ENCODE measurements at places on chromosomes 6 and 20.

DNA sequence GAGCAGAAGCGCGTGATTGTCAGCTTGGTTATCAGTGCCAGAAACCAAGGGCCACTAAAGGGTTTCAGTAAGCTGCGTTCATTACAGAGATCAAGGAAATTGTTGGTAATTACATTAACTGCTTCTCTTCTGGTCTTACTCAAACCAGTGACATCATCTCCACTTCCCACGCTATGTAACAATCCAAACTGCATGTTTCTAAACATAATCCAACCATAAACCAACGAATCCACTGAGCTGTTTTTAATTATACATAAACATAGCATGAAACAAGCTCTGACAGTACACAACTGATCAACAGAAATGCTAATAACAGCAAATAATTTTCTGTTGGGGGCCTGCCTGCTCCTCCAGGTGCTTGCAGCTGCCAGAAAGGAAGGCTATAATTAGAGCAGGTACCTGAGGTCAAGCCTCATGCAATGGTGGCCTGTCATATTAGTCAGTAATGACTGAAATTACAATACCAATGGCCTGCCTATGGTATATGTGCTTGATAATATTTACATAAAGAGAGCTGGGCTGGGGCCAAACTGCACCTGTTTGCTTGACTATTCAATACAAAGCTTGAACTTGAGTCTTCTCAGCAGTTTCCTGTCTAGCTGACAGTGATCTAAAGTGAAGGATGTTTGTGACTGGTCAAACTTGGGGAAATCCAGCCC is 40.1 kb downstream of the ILRUN start:
- DNase-seq = peak; percentile 85

- peak; percentile 82 for DNase-seq
These were observed 74.5 kb upstream of the ZNF184 start for GRCh38 chr6:27547157-27548075.

DNA sequence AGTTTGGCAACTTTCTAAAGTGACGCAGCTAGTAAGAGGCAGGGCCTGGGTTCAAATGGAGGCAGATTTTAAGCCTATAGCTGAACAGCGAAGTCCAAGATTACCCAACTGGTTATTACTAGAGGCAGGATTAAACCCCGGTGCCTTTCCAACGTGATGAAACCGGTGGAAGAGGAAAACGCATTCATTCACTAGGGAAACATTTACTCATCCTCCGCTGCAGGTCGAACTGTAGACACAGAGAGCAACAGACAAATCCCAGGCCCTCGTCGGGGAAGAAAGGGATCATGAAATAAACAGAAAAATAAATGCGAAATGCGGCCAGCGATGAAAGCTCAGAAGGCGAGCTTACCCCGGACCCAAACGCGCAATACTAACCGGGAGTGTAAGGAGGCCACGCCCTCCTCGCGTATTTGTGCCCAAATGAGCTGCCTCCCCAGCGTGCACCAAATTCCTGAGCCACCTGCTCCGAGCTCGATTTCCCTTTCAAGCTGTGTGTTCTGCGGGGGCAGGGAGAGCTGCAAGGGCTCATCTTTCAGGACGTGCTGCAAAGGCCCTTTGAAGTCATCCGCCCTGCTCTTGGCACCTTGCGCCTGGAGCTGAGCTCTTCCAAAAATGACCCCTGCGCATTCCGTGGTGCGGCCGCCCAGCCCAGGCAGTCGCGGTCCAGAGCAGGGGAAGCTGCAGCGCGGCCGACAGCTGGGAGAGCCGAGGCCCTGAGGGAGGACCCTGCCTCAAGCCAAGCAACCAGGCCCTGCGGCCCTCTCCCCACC is 46.9 kb downstream of the PDYN start:
- DNase-seq = peak; percentile 16

DNA sequence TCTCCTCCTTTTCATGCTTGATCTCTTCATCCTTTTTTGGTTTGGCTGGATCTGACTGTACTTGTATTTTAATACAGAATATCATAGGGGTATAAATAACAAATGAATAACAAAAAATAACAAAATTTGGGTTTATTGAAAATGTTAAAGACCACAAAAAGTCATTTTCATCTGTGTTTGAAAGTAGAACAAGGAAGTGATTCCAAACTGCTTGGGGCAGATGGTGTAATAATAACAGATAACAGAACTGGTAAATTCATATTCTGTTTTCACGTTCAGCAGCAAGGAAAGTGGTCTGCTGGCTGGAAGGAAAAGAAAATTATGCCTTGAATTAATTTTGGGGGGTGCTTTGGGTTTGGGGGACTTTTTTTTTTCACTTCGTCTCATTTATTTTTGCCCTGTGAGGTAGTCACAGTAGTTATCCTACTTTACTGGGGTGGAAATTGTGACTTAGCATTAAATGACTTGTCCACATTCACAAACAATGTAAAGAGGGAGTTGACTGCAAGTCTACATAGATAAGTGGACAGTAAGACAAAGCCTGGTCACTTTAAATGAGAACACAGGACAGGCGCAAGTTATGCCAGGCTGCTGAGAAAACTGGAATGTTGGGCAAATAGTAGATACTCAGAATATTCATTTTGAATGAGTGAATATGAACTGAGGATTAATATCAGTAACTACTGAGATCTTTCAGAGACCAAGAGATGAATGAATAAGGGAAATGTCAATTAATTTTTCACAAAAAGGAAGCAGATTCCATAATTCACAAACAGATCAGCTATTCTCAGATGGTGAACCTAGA is 193.9 kb upstream of the CITED2 start:
- peak; percentile 49 for DNase-seq

DNA sequence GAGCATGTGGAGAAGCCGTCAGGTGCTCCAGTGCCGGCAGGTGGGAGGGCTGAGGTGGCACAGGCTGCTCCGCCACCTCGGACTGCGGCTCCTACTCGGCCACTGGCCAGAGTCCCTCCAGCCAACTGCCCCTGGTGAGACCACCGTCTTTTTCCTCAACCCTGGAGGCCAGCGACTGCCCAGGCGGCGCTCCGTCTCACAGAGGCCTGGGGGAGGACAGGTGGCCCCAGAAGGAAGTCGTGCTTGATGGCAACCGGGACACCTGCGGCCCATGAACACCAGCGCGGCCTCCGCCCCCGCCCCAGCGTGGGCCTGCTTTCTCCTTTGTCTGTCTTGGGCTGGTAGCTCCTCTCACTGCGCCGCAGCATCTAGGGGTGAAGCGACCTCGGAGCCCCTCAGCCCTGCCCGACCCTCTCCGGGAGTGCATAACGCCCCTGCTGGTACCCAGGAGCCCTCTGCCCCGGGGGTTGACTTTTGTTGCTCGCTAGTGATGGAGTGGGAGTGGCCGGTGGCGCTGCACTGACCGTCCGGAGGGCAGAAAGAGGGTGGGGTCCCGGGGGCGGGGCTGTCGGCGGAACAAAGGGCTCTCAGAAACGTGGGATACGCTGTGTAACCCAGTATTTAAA is 706 bp upstream of the TUBB2B start:
- no peak for DNase-seq

DNA sequence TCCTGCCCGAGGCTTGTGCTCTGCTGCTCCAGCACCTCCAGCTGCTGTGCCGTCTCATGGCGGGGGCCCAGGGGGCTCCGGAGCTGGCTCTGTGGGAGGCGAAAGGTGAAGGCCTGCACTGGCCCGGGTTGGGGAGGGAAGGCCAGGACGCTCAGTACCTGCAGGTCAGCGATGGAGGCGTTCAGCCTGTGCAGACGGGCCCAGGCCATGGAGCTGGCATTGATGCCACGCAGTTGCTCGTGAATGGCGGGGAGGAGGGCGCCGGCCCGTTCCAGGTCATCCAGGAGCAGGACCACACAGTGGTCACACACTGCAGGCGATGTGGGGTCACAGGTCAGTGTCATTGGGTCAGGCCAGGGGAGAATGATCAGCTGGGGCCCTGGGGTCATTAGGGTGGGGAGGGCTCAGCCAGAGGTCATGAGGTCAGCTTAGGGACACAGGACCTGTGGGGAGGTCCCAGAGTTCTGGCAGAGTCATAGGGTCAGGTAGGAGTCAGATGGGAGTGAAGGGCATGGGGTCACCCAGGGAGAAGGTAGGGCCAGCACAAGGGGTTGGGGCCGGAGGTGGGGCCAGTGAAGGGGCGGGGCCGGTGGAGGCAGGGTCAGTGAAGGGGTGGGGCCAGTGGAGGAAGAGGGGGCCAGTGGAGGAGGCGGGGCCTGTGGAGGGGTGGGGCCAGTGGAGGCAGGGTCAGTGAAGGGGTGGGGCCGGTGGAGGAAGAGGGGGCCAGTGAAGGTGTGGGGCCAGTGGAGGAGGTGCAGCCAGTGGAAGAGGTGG is 18.0 kb downstream of the ADRM1 start:
- DNase-seq = peak; percentile 49

- DNase-seq = no peak
These were observed 108.4 kb upstream of the SLC35B3 start for GRCh38 chr6:8543714-8544113.

DNA sequence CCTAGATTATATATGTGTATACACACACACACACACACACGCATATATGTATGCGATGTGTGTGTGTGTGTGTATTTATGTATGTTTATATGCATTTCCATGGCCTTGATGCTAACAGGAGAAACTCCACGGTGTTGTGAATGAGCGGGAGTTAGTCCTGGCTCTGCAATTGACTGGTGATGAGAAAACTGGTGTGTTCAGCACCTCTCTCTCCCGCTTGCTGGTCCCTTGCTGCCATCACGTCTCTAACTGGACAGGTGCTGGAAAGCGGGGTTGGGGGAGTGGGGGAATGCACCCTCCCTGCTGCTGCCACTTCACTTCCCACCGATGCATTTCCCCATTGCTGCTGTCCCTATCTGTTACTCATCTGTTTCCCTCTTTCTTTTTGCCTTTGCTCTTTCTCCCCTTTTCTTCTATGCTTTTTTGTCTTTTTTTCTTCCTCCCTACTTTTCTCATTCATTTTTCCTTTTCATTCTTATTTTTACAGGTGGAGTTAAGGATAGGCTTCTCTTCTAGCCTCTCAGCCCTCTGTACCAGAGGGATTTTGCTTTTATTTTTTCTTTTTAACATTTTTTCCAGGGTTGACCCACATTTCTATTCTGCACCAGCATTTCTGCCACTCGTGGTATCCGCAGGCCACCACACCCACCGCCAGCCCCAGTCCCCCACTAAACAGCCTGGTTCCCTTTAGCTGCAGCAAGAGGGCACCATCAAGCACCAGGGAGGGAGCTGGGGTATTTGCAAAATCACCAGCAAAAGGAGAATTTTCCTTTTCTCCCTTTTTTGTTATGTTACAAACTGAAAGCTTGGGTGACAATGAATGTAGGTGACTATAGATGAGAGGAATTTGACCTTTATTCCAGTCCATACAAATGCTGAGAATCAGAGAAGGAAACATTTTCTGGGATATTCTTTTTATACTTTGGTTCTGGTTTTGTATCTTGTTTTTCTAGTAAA is 115.6 kb downstream of the TCP11 start:
- DNase-seq = peak; percentile 41

DNA sequence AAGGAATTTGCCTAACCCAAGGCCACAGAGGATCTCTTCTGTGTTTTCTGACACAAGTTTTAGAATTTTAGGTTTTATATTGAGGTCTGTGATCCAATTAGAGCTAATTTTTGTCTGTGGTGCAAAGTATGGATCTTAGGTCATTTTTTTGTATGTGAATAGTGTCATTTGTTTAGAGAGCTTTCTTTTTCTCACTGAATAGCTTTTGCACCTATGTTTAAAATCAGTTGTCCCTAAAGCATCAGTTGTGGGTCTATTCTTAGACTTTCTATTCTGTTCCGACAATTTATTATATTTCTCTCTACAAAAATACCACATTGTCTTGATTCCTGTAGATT is 341 bp upstream of the MCM9 start:
- no peak for DNase-seq

DNA sequence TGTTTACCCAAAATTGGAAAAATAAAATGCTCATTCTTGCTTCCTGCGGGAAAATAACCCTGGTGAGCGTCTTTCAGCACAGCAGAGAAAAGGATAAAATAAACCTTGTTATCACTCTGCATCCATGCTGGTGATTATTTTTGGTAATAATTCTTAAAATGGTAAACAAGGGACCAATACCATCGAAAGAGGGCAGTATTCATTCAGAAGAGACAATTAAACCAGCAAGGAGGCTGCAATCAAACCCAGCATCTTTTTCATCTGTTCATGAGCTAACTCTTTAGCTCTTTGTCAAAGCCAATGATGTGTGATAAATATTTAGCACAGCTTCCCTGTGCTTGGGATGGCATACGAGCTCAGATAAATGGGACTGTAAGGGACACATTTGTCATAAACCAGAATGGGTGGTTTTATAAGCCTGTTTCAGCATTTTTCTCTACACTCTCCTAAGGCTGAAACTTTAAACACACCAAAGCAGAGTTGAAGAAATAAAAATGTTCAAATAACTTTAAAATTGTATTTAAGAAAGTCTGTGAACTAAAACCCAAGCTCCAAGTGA is 34.4 kb downstream of the CDH26 start:
- DNase-seq = peak; percentile 18

DNA sequence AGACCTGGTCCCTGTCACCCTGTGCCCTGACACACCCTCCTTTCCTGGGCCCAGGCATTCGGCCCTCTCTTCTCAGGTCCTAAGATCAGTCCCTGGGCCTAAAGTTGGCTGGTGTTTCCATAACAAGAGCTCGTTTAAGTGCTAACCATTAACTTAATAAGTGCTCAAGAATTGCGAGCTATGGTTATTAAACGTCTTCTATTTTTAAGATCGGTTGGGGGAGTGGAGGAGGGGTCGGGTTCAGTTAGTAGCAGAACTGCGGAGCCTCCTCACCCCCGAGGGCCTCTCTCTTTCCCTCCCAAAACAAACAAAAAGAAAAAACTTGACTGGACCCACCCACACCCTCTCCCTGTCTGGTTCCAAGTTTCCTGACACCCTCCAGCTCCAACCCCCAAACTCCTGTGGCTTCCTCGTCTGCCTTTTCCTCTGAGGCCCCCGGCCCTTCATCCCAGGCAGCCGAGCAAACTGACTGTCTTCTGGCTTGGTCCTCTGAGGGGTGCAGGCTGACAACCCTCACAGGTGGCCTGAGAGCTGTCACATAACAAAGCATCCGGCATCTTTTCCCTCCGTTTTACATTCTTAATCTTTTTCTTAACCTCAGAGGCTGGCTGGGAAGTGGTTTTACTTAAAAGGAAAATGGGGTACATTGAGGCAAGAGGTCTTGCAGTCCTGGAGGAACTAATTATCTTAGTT is 2.0 kb downstream of the STK35 start:
- DNase-seq = peak; percentile 9

DNA sequence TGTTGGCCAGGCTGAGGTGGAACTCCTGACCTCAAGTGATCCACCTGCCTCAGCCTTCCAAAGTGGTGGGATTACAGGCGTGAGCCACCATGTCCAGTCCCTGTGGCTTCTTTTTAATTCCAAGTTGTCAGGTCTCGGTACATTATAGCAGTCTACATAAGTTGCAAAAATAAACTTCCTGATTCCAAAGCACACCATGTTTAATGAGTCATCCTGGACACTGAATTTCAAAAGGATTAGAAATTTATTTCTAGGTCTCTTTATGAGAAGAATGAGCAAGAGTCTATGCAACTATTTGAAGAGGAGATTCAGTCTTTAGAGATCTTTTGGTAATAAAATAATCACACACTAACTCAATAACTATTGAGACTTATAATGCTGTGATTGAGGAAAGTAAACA is 63.9 kb upstream of the MCHR2 start:
- no peak for DNase-seq
